ENCODE measurements at places on chromosomes 7 and 10. TPM values are rescaled to one million over a fixed set of nuclear protein-coding genes. Genes with fewer than 3 reads are reported as not detected.
A peak's percentile ranks its signal among the peaks of the same experiment; 100 is the strongest.

- no peak for DNase-seq
- no peak overlapping the region for H3K4me3 ChIP-seq
- no peaks in the 10 kb centered on the region for H3K27me3 ChIP-seq
- H3K27ac ChIP-seq: no peak overlapping the region
- H3K36me3 ChIP-seq: no peaks in the 10 kb centered on the region
- H3K4me1 ChIP-seq: no peaks in the 10 kb centered on the region
Measured at GRCh38 chr7:10120936-10121335, 852.7 kb upstream of the PHF14 start.

The RALA gene
- 15.8 TPM for total RNA-seq

The HABP2 gene
- not detected for total RNA-seq

The NEUROD6 gene
- not detected for total RNA-seq

The MACC1 gene
- total RNA-seq: under 0.01 TPM

DNA sequence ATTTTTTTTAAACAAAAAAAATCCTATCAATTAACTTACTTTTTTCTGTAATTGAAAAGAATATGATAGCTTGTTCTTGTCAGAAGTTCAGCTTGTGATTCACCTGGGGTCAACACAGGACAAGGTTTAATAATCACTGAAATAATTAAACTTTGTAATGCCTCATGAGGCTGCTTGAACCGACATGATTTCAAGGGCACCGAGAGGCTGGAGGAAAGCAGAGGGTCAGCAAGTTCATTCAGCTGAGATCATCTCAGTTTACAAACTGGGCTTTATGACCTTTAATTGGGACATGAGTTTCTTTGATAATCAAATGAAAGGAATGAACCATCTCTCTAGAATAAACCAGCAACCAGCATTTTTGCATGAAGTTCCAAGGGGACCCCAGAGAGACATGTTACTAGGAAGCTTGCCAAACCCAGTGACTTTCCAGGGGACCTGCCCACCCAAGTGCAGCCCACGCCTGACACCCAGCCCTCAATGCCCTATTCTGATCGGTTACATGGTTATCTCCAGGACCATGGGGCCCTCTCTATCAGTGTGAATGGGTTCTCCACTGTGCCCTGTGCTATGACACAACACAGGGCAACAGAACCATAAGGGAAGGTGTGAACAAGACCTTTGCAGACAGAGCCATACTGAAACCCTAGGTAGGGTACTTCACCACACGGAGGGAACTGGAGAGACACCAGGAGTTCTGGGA, 7.8 kb upstream of the CYP3A4 start:
- no peak overlapping the region for H3K27ac ChIP-seq
- H3K4me1 ChIP-seq: no peaks in the 10 kb centered on the region
- H3K4me3 ChIP-seq: no peak overlapping the region
- no peak for DNase-seq

DNA sequence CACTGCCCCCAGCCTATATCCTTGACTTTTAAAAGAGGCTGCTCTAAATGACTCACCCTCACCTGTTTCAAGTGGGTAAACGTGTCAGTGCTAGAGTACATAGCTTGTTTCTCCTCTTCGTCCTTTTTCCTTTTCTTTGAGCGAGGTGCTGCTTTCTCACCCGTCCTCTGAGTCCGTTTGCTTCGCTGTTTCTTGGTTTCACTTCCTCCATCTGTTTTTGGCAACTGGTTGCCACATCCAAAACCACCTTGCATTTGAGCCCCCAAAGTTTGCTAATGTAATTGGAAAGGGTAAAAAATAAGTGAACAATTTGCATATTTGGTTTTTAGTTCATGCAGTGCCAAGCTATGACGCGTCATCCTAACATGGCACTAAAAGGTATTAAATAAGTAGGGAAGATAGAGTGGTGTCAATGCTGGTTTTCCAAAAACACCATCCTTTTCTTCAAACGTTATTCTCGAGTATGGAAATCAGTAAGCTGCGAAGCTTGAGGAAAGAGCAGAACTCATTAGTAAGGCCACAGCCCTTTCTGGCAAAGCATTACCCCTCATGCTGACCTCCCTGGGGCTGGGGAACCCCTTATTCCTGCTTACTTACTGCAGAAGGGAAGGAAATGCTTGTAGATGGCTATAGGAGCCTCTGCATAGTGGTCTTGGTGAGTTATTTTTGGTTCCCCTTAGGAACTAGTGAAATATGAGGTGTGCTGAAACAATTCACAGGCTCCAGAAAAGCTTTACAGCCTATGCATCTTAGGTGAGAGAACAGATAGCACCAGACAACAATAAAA, 133.5 kb downstream of the GALNT11 start:
- DNase-seq: no peak
- H3K4me1 ChIP-seq: no peaks in the 10 kb centered on the region
- H3K27ac ChIP-seq: no peak overlapping the region

DNA sequence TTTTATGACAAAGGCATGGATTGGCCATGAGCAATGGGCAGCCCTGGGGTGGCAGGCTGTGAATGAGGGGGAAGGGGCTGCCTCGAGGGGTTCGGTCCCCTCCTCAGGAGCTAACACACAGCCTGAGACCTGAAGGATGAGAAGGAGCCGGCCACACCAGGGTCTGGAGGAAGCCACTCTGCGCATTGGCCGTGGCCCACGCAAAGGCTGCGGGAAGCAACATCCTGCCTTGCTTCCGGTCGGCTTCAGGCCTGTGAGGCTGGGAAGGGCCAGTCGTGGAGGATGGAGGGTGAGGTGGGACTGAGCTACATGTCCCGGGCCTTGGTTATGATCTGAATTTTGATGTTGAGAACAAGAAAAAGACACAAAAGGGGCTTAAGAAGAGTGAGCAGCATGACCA, 49.4 kb downstream of the RGS10 start:
- no peaks in the 10 kb centered on the region for H3K36me3 ChIP-seq
- H3K27ac ChIP-seq: peak overlapping the region; percentile 12
- H3K4me1 ChIP-seq: peaks cover 30% of the 10 kb centered on the region
- no peaks in the 10 kb centered on the region for H3K27me3 ChIP-seq
- H3K4me3 ChIP-seq: no peak overlapping the region

- H3K36me3 ChIP-seq: no peaks in the 10 kb centered on the region
- H3K4me1 ChIP-seq: peaks cover 3% of the 10 kb centered on the region
- DNase-seq: no peak
- no peaks in the 10 kb centered on the region for H3K27me3 ChIP-seq
Measured at GRCh38 chr10:127310923-127311322, 114.5 kb upstream of the INSYN2A start.

DNA sequence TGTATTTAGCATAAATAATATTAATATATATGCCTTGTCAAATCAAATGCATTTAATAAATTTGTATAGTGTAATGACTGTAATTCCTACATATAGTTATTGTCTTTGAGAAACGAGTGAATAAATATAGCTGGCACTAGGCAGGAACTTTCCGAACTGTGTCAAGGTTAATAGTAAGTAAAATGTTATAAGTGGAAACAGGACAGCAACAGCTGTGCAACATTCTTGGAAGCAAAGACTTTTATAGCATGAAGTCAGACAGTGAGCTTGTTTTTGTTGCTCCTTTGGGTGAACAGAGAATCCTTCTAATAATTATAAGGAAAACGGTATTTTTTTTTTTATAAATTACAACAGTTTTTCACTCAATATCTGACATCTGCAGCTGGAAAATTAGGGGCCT, 14.0 kb upstream of the EXOC6 start:
- no peaks in the 10 kb centered on the region for H3K36me3 ChIP-seq
- H3K27ac ChIP-seq: peak overlapping the region; percentile 90
- H3K4me3 ChIP-seq: no peak overlapping the region
- H3K4me1 ChIP-seq: peaks cover 24% of the 10 kb centered on the region

GRCh38 chr10:132637477-132638129, 100.0 kb downstream of the INPP5A start:
- H3K27me3 ChIP-seq: no peaks in the 10 kb centered on the region
- no peak overlapping the region for H3K4me3 ChIP-seq
- no peak overlapping the region for H3K27ac ChIP-seq
- no peaks in the 10 kb centered on the region for H3K36me3 ChIP-seq

DNA sequence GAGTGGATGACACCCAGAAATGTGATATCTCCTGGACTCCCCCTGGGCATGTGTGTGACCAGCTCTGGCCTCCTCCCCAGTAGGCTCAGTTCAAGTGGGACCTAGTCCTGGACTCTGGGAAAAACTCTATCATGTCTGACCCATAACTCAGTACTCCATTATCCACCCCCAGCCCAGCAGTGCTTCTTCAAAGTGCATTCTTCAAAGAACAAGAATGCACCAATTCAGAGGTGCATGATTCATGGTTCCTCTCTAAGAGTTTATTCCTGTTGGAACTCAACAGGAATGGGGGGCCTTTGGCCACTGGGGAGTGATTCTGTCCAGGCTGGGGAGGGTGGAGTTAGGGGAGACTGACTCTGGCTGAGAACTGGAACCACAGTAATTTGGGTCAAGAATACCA, 173.6 kb upstream of the CXCL12 start:
- no peak overlapping the region for H3K27ac ChIP-seq
- H3K4me3 ChIP-seq: no peak overlapping the region
- H3K4me1 ChIP-seq: no peaks in the 10 kb centered on the region
- DNase-seq: peak; percentile 18

GRCh38 chr10:87750001-87750671, 67.9 kb downstream of the ATAD1 start:
- H3K4me3 ChIP-seq: no peak overlapping the region
- H3K4me1 ChIP-seq: peaks cover 2% of the 10 kb centered on the region
- H3K27me3 ChIP-seq: no peaks in the 10 kb centered on the region
- peak; percentile 61 for DNase-seq
- peaks cover 10% of the 10 kb centered on the region for H3K36me3 ChIP-seq
- H3K27ac ChIP-seq: no peak overlapping the region
